Stimulated activated CD4-positive, alpha-beta T cell treated with anti-CD3 and anti-CD28 coated beads, Interleukin-15, amount 100 ng/mL, for 24 hours (primary cell): ENCODE measurements at places on chromosomes 16 and 17.

GRCh38 chr17:68346448-68346847 lies 55.2 kb downstream of the ARSG start:
- DNase-seq: peak; percentile 79

GRCh38 chr17:46020998-46021397 lies 21.9 kb downstream of the STH start:
- DNase-seq: no peak

GRCh38 chr17:66413559-66414520 lies 111.4 kb downstream of the PRKCA start:
- no peak for DNase-seq

DNA sequence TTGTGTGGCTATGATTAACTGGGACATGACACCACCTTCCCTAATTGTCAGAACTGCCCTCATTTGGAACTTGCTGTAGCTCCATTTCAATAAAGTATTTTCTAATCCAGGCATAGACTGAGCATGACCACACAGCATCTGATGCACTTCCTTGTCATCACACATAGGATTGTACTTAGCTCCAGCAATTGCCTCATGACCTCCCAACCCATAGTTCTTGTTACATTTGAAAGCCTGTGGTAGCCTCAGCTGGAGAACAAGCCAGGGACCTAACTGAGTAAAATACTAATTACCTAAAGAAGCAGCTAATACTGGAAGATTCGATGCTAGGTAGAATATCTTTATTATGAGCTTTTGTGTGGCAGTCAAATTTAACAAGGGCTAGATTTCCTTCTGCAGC lies 187.3 kb upstream of the KIF2B start:
- DNase-seq: no peak

- DNase-seq: no peak
Observed at GRCh38 chr17:63126607-63127006, 160.6 kb downstream of the TANC2 start.

- DNase-seq: no peak
Observed at GRCh38 chr16:2009164-2009711, 383 bp downstream of the ZNF598 start.

DNA sequence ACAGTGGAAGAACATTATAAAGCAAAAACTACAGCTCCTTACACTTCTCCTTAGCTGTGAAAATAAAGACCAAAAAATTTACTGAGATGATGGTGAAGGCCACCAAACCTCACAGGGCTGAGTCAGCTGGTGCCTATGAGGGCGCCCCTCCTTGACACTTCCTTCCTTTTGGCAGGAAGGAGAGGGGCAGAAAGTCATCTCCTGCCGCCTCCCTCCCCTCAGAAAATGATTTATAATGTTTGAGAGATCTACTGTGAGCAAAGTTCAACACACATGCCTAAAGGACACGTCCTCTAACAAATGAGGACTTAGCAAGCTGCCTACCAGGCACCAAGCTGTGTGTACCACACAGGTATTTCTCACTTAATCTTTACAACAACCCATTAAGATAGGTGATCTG lies 245.7 kb downstream of the PRKCA start:
- DNase-seq: peak; percentile 50

GRCh38 chr16:16116841-16117240 lies 106.5 kb downstream of the ABCC6 start:
- no peak for DNase-seq

DNA sequence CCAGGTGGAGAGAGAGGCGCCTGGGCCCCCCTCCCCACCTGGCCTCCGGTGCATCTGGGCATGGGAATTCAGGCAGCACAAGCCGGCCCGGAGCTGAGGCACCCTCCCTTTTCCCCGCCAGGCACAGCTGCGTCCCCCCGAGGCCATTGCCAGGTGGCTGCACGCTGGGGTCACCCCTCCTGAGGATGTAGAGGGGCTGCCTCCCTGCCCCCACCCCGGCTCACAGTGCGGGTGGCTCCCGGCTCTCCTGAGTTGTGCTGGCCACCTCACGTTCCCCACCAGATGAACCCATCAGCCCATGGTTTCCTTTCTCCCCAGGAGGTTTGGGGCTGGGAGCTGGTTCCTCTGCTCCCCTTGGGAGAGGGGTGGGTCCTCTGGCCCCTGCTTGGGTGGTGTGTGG lies 12.6 kb downstream of the CACNA1H start:
- DNase-seq: no peak

DNA sequence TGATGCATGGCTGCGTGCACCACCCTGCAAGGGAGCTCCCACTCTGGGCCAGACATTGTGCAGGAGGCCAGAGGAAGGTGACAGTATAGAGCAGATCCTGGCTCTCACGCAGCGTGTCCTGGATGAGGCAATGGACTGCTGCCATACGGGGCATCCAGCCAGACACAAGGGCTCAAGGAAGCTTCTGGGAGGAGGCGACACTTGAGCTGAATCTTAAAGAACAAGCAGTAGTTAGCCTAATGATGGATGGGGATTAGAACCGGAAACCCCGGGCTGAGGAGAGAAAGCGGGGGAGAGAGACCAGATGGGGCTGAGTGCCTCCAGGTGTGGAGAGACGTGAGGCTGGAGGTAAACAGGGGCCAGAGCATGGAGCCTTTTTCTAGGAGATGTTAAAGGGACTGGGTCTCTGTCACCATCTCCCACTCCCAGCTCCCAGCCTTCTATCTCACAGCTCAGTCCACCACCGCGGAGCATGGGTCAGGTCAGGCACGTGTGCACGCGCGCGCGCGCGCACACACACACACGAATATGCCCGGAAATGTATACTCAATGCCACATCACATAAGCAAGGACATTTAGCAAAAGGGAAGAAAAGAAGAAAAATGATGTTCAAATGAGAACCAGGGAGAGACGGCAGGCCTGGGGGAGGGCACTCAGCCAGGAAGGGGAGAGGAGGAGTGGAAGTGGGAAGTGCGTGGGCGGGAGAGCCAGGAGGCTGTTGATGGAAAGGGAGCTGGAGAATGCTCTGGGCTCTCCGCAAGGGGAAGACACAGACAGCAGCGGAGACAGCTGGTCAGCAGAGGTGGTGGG lies 46.3 kb downstream of the CCDC42 start:
- no peak for DNase-seq

GRCh38 chr17:51709694-51710633 lies 448.6 kb downstream of the CA10 start:
- no peak for DNase-seq

- DNase-seq: peak; percentile 61
Observed at GRCh38 chr16:79598348-79599181, 2.0 kb downstream of the MAF start.
